ENCODE measurements at places on chromosomes 3 and 15. TPM values are rescaled to one million over a fixed set of nuclear protein-coding genes. Genes with fewer than 3 reads are reported as not detected.
A peak's percentile ranks its signal among the peaks of the same experiment; 100 is the strongest.

Gene TM2D3
- total RNA-seq: 21.0 TPM

Gene FANCD2OS
- not detected for total RNA-seq

Gene GOLGA8S
- not detected for total RNA-seq

Gene SCAMP5
- total RNA-seq: 3.0 TPM

Gene OR5K1
- total RNA-seq: not detected

Gene GOLGA8N
- total RNA-seq: not detected

Gene CACNA2D2
- 0.42 TPM for total RNA-seq

Gene ABI3BP
- not detected for total RNA-seq

DNA sequence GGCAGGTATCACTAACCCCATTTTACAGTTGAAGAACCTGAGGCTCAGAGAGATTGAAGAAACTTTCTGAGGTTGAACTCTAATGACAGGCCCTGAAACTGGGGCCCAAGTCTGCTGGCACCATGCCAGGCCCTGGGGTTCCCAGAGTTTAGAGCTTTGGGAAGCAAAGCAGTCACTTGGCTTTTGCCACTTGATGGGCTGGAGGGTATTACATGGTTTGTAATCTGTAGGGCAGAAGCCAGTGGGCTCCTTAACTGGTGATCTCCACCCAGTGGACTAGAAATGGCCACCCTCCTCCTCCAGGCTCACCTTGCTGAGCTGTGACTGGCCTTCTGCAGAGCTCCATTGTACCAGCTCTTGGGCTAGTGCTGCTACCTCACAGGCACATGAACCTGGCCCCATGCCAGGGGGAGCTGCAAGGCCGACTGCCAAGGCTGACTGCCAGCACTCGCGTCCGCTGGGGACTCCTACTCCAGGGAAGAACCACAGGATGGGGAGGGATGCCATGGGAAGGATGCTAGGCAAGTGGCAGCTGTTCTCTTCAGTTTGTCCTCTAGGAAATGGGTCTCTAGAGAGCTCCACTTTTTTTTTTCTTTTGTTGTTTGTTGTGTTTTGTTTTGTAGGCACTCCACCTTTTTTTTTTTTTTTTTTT is 104.8 kb downstream of the ETFA start:
- peak; percentile 75 for DNase-seq

DNA sequence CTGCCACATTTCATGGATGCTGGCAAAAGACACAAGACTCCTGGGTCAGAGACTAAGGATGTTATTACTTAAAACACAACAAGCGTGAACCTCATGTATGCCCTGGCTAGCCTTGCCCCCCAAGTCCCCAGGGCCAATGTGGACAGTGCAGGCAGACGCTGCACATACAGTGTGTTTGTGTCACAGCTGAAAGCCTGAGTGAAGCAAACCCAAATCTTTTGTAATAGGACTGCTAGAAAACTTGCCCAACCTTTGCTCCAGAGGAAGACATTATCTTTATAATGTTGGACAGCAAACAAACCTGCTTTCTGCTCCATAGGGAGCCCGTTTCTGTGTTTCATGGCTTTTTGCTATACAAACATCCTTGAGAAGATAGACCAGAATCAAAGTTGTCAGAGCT is 282.0 kb upstream of the RORA start:
- no peak for DNase-seq

- no peak for DNase-seq
Observed at GRCh38 chr3:84126160-84126559, 832.6 kb upstream of the CADM2 start.

DNA sequence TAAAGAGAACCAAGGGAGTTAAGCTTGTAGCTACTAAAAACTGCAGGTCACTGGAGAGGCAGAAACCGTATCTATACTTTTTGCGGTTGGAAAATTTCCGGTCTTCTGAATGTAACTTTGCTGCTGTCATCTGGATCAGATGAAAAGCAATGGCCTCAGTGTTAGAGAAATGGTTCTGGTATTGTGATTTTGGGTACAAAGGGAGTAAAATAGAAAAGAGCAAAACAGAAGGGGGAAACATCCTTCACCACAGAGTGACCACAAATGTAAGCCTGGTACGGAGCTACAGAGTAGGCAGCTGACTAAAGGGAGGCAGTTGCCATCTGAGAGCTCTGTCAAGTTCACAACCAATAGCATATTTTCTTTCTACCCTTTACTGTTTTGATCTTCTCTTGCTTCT is 5.6 kb downstream of the CD96 start:
- DNase-seq: no peak

- DNase-seq: no peak
Observed at GRCh38 chr15:92584105-92584504, 71.5 kb downstream of the FAM174B start.

DNA sequence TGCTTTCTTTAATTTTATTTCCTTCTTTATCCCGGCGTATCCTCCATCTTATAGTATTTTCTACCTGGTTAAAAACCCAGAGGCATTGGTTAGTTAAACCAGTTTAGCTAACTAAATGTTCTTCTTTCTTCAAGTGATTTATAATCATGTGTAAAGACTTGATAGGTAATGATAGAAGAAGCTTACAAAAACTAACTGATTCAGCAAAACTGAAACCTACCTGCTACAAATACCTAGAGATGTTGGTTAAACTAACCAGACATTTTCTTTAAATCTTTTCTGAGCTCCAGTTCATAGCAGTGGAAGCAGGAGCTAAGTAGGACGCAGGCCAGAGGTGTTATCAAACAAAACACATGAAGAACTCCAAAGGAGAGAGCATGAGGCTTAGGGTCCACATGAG is 44.8 kb downstream of the LEO1 start:
- DNase-seq: no peak

DNA sequence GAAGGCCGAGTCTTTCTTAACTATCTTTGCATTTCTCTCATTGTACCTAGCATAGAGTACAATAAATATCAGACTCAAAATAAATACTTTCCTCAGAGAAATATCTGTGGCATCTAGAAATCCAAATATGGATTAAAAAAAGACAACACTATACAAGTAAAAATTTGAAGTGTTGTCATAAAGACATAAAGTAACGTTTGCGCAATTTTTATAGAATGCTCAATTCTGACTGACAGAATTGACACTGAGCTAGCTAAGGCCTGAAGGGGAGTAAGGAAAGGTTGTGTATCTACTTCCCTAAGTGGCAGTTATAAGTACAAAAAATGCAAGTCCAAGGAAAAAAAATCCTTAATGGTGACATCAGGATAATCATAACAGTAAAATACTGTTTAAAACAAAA is 1.1 kb downstream of the SEC11A start:
- DNase-seq: peak; percentile 28

GRCh38 chr3:194472290-194472920 is 14.4 kb downstream of the ATP13A3 start:
- DNase-seq: peak; percentile 64

DNA sequence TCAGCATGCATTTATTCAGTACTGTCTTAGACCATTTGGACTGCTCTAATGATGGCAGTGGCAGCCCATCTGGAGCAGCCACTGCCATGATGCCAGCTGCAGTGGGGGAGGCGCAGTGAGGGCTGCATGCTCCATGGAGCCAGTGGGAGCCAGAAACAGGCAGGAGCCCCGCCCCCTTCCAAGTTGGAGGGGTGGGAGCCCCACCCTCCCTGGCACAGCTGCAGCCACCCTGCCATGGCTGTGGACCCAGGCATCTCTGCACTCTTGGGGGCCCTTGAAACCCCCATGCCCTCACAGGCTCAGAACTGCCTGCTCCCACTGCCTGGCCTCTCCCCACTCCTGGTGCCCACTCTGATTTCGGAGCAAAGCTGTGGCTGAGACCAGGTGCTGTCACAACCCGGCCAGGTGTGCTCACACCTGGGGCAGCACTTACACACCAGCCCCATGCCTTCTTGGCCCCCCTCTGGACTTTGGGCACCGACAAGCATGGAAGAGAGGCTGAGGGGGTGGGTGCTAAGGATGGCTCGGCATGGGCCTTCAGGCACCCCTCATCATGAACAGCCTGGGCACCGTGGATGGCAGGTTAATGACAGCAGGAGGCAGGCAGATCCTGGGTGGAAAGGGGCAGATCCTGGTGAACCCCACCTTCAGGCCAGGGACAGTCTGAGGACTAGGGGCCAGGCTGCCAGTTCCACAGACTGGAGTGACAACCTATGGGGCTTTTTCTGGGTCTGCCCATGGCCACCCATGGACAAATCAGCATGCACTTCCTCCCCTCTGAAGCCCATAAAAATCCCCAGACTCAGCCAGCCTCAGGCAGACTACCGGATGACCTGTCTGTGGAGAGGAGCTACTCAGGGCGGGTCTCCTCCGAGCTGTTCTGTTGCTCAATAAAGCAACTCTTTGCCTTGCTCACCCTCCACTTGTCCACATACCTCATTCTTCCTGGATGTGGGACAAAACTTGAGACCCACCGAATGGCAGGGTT is 18.3 kb downstream of the TBC1D21 start:
- DNase-seq: no peak

DNA sequence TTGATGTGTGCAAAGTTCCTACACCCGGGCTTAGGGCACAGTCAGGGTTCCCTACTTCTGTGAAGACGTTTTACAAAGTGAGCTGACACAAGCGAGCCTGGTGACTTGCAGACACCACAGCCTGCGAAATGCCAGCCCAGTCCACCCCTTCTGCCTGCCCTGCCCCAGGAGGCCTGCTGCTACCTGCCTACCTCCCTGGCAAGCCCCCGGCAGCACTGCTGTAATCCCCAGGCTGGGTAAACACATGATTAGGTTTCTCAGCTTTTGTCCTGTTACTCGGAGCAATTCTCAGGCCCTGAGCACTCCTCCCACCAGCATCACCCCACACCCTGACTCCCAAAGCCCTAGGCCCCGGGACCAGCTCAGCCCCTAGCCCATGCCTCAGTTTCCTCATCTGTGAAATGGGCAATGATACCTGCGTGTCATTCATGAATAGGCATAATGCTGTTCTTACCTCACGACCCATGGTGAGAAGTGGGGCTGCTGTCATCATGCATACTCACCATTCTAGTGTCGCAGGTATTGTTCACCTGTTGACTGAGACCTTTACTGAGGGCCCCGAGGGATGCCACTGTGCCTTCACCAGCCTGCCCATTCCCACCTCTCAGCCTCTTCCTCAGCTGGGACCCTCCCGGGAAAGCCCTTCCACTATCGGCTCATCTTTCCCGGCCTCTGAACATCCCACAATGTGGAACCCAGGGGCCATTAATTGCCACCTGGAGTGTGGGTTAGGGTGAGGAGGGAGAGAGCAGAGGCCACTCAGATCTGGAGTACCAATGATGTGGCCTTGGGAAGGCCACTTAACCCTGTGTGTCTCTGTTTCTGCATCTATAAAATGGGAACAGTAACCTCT is 31.5 kb upstream of the SLC6A6 start:
- no peak for DNase-seq

DNA sequence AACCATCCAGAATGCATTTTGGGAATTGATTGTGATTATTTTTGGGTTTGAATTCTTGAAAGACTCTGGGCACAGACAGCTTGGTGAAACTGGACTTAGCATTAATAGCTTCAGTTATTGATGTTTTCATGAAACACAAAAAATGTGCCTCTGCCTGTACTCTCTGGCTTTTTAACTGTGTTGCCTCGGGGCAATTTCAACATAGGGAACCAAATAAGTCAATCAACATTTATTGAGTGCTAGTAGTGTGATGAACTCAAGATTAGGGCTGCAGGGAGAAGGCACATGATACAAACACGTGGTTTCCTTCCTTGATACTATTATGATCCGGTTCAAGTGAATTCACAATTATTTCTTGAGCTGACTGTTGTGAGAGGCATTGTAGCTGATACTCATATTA is 50.8 kb downstream of the UNC13C start:
- DNase-seq: no peak
